Endothelial cell of umbilical vein (primary cell): ENCODE measurements at places on chromosomes 4 and X.
A peak's percentile ranks its signal among the peaks of the same experiment; 100 is the strongest.

- peak overlapping the region; percentile 99 for H3K4me3 ChIP-seq
- H3K27ac ChIP-seq: peak overlapping the region; percentile 94
- peaks cover 6% of the 10 kb centered on the region for H3K4me1 ChIP-seq
- no peaks in the 10 kb centered on the region for H3K27me3 ChIP-seq
Measured at GRCh38 chrX:136879001-136879687, 1.4 kb downstream of the RBMX start.

DNA sequence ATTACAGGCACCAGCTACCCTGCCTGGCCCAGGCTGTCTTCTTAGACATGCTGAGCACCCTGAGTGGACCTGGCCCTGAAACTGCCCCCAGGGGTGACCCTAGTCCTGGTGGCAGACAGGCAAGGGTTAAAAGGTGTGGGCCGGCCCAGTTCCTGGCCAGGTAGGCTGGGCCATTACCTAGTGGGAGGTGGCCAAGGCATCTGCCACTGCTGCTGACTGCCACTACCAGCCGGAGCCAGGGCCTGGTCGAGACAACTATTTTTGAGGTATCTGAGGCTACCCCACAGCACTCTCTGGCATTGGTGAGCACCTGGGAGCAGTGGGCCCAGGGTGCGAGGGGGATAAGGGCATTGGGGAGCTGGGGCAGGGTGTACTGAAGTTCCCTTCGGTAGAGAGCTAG is at the start of gene CCDC120:
Gene CCDC120, plus strand, starts transcription at position 206 of the 400 bp plus-strand sequence. CDS start 3,043 bp downstream, outside the sequence.
- peaks cover 16% of the 10 kb centered on the region for H3K4me1 ChIP-seq
- no peak within 1 kb of the TSS for H3K27ac ChIP-seq
- no peak for DNase-seq
- no peaks in the 10 kb centered on the region for H3K36me3 ChIP-seq
- no peak within 1 kb of the TSS for H3K4me3 ChIP-seq
- no peaks in the 10 kb centered on the region for H3K27me3 ChIP-seq

GRCh38 chr4:154361450-154361849 is 130.1 kb downstream of the DCHS2 start:
- H3K27me3 ChIP-seq: no peaks in the 10 kb centered on the region
- H3K36me3 ChIP-seq: no peaks in the 10 kb centered on the region
- no peak for DNase-seq
- H3K4me3 ChIP-seq: no peak overlapping the region

DNA sequence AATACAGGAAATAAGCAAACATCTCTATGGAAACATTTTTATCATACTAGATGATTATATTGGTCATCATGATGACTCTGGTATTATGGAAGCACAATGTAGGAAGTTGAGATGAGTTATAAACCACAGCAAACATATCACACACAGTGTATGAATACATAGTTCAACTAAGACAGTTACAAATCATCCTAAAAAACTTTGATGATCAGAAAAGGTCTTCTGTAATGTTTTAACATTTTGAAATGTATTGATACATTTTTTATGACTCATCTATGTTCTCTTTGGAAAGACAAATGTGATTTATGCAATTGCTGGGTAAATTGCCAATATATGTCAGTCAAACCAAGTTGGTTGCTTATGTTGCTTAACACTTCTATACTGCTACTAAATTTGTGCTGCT is 4.8 kb downstream of the CXCL3 start:
- H3K27me3 ChIP-seq: no peaks in the 10 kb centered on the region
- no peak for DNase-seq
- H3K4me3 ChIP-seq: no peak overlapping the region
- no peak overlapping the region for H3K27ac ChIP-seq
- no peaks in the 10 kb centered on the region for H3K36me3 ChIP-seq

DNA sequence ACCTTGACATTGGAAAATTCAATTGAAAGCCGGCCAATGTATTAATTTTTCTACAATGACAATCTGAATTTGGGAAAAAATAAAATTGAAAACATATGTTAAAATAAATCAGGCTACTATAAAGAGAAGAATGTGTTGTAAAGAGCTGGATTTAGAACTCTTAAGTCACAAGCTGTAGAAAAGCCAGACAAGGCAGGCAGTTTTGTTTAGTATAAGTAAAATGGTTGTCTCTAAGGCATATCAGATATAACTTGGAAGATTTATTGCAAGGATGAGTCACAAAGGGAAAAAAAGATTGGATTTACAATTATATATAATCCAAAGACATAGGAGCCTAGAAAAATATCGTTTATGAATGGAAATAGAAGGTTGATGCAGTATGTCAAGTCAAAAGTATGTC is 549.1 kb upstream of the EPHA5 start:
- H3K36me3 ChIP-seq: no peaks in the 10 kb centered on the region
- no peaks in the 10 kb centered on the region for H3K4me1 ChIP-seq
- H3K4me3 ChIP-seq: no peak overlapping the region
- no peaks in the 10 kb centered on the region for H3K27me3 ChIP-seq
- DNase-seq: no peak
- H3K27ac ChIP-seq: no peak overlapping the region

GRCh38 chr4:10521424-10521823 is 64.2 kb upstream of the ZNF518B start:
- H3K4me1 ChIP-seq: no peaks in the 10 kb centered on the region
- DNase-seq: no peak
- H3K27ac ChIP-seq: no peak overlapping the region
- H3K4me3 ChIP-seq: no peak overlapping the region

GRCh38 chr4:179116011-179116410 is 1673.8 kb upstream of the AGA start:
- no peak for DNase-seq
- H3K36me3 ChIP-seq: no peaks in the 10 kb centered on the region
- no peak overlapping the region for H3K4me3 ChIP-seq
- no peak overlapping the region for H3K27ac ChIP-seq

DNA sequence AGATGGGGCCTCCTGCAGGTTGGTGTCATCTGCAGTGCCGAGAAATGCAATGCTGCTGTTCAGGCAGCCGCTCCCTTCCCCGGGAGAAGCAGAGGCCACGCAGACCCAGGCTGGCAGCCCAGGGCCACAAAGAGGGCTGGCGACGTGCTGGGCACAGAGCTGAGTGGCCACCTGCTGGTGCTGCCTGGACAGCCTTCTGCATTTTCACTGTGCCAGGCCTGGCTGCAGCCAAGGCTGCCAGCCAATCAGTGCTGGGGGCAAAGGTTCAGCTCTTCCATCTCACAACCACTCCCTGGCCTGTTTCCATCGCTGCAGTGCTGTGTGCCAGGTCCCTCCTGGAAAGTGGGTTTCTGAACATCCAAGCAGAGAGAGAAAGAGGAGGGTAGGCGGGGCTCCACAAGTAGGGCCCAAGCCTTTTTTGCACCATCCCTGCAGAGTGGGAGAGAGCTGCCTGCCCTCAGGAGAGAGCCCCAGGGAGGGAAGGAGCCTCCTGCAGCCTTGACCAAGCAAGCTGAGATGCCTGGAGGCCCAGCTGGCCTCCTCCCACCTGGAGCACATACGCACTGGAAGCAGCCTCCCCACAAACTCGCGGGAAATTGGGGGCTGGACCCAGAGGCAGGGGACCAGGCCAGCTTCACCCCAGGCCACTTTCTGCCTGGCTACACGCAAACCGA is 20.1 kb downstream of the ADRA2C start:
- no peak overlapping the region for H3K27ac ChIP-seq
- H3K4me3 ChIP-seq: no peak overlapping the region
- DNase-seq: no peak
- H3K27me3 ChIP-seq: no peaks in the 10 kb centered on the region
- H3K4me1 ChIP-seq: no peaks in the 10 kb centered on the region

DNA sequence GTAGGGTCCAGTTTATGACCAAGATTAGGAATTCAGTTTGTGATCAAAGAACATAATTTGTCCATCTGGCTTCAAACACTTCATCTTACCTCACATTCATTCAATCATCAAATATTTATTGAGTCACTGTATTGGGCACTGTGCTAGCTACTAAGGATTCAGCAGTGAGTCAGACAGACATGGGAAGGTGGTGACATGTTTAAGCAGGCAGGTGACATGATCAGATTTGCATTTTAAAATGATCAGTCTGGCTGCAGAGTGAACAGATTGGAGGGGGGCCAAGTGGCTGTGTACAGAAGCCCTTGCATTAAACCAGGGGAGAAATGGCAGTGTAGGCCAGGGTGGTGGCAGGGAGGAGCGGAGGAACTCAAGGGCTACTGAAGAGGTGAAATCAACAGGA is 25.1 kb upstream of the APLN start:
- H3K4me3 ChIP-seq: no peak overlapping the region
- no peak overlapping the region for H3K27ac ChIP-seq
- peaks cover 19% of the 10 kb centered on the region for H3K4me1 ChIP-seq
- DNase-seq: no peak
- H3K36me3 ChIP-seq: no peaks in the 10 kb centered on the region

DNA sequence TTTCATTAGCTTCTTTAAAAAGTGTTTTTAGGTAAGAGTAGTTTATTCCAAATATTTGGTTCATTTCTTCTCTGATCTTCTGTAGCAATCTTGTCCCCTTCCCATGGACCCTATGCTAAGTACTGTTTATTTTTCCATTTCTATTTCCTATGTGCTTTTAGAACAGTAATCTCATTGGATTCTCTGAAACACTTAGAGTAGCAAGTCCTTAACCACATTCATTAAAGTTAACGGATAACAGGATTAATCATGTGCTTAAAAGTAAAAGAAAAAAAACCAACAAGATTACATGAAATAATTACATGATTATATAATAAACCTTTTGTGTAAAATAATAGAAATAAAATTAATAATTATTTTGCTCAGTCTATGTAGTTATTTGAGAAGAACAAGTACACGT is 929.7 kb downstream of the C4orf33 start:
- no peak overlapping the region for H3K4me3 ChIP-seq
- no peak overlapping the region for H3K27ac ChIP-seq
- no peaks in the 10 kb centered on the region for H3K36me3 ChIP-seq
- no peak for DNase-seq
- no peaks in the 10 kb centered on the region for H3K4me1 ChIP-seq

DNA sequence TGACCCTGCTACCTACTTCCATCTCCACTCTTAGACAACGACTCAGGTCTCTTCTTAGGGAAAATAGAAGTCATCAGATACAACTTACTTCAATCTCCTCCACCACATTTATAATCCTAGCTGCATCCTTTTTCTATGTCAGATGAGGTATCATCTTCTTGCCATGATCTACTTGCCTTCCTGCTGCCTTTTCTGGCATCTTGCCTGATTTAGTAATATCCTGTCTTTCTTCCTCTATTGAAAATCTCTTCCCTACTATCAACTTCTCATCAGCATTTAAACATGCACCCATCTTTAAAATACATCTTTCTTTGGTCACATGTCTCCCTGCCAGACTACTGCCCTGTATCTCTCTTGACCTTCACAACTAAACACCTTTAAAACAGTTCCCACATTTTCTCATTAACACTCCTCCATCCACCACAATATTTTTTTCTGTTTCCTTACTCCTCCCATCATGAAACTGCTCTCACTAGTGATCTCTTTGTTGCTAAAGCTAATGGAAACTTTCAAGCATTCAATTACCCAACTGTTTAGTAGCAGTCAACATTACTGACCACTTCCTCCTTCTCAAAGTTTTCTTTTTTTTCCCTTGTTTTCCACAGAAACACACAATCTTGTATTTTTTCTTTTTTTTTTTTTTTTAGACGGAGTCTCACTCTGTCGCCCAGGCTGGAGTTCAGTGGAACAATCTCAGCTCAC is 100.8 kb upstream of the CXorf66 start:
- H3K4me3 ChIP-seq: no peak overlapping the region
- H3K4me1 ChIP-seq: no peaks in the 10 kb centered on the region
- no peaks in the 10 kb centered on the region for H3K27me3 ChIP-seq
- H3K27ac ChIP-seq: no peak overlapping the region
- no peaks in the 10 kb centered on the region for H3K36me3 ChIP-seq
- DNase-seq: no peak

GRCh38 chrX:22575161-22575845 is 302.6 kb downstream of the CBLL2 start:
- no peaks in the 10 kb centered on the region for H3K36me3 ChIP-seq
- no peak for DNase-seq
- H3K4me1 ChIP-seq: no peaks in the 10 kb centered on the region
- no peaks in the 10 kb centered on the region for H3K27me3 ChIP-seq
- no peak overlapping the region for H3K4me3 ChIP-seq

DNA sequence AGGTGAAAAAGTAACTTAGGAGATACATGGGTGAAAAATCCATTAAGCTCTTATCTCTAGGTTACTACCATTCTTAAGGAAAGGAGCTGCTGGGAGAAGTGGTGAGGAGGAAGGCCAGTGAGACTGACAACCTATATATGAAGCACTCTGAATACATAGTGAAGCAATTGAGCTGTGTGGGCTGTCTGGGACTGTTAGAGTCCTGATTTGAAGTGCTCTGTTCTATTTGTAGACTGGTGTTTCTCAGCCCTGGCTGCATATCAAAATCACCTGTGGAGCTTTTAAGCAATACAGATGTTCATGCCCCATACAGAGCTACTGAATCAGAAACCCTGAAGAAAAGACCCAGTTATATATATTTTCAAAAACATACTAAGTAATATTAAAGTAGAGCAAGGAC is 3.9 kb downstream of the SERTM2 start:
- H3K4me3 ChIP-seq: no peak overlapping the region
- DNase-seq: no peak
- no peaks in the 10 kb centered on the region for H3K36me3 ChIP-seq
- H3K27me3 ChIP-seq: no peaks in the 10 kb centered on the region

- H3K4me3 ChIP-seq: no peak overlapping the region
- H3K36me3 ChIP-seq: peaks cover under 1% of the 10 kb centered on the region
- no peak overlapping the region for H3K27ac ChIP-seq
- no peaks in the 10 kb centered on the region for H3K27me3 ChIP-seq
Measured at GRCh38 chr4:2246384-2247127, 4.6 kb upstream of the HAUS3 start.

- no peak overlapping the region for H3K4me3 ChIP-seq
- H3K4me1 ChIP-seq: no peaks in the 10 kb centered on the region
- H3K27ac ChIP-seq: no peak overlapping the region
- H3K36me3 ChIP-seq: no peaks in the 10 kb centered on the region
Measured at GRCh38 chrX:134752981-134753717, 94.9 kb upstream of the PLAC1 start.

- H3K4me3 ChIP-seq: no peak overlapping the region
- DNase-seq: no peak
- H3K36me3 ChIP-seq: no peaks in the 10 kb centered on the region
- no peak overlapping the region for H3K27ac ChIP-seq
Measured at GRCh38 chrX:129618997-129619396, 35.8 kb downstream of the APLN start.

GRCh38 chrX:15866147-15866546 is 11.5 kb upstream of the AP1S2 start:
- H3K4me1 ChIP-seq: no peaks in the 10 kb centered on the region
- H3K36me3 ChIP-seq: no peaks in the 10 kb centered on the region
- no peak for DNase-seq
- no peak overlapping the region for H3K27ac ChIP-seq

DNA sequence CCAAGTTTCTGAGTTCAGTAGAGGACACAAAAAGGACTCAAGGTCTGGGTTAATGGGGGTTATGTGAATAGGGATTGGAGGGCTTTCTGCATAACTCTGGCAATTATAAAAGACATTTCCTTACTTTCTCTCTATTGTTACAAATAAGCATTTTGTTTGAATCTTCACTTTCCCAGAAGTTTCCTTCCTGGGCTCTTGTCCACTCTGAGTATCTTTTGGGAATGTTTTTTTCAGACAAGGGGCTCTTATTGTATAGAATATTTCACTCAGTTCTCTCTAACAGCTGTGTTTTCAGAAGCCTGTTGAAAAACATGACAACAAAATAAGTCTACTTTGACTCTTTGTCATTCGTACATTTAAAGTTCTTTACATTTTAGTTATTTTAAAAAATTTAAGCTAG is 57.6 kb upstream of the MAP9 start:
- no peak overlapping the region for H3K4me3 ChIP-seq
- no peaks in the 10 kb centered on the region for H3K27me3 ChIP-seq
